Stimulated activated CD4-positive, alpha-beta T cell treated with anti-CD3 and anti-CD28 coated beads, Interleukin-1b, Interleukin-23, amount 100 ng/mL, for 1 hour (primary cell): ENCODE measurements at places on chromosomes 3 and 15.

DNA sequence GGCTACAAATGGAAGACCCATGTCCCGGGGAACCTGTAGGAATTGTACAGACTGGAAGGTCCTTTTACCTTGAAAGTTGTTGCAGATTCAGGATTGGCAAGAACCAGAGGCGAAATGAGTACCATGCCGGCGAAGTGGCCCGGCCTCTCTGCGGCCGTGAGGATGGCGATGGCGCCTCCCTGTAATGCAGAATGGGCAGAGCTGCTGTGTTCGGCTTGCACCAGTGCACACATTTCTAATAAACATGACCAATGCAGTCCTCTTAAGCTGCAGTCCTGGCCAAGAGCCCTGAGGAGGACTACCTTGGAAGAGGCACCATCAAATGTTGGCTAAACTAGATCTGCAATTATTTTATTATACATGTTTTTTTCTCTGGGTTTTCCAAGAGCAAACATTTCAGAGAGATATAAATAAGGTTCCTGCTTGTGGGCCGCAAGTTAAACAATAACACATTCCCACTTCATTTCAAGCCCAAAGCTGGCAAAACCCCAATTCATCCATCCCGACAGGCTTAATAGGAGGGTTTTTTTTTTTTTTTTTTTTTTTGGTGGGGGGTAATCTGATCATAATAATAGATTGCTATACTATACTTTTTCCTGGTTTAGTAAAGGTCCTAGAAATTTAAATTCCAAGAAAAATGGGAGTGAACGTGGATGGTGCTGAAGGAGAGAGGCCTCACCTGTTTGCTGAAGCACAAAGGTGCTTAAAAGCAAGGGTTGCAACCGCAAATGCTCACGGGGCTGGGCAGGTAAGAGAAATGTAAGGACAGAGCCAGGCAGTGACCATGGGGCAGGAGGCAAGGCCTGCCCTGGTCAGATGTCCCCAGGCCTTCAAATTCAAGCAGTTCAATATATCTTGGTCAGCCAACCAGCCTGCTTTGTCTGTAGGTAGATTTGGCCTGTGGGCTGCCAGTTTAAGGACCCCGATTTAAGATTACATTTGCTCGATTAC lies 48.5 kb downstream of the ABTB1 start:
- DNase-seq = no peak

GRCh38 chr3:131218196-131218595 lies 163.4 kb upstream of the NUDT16 start:
- no peak for DNase-seq

DNA sequence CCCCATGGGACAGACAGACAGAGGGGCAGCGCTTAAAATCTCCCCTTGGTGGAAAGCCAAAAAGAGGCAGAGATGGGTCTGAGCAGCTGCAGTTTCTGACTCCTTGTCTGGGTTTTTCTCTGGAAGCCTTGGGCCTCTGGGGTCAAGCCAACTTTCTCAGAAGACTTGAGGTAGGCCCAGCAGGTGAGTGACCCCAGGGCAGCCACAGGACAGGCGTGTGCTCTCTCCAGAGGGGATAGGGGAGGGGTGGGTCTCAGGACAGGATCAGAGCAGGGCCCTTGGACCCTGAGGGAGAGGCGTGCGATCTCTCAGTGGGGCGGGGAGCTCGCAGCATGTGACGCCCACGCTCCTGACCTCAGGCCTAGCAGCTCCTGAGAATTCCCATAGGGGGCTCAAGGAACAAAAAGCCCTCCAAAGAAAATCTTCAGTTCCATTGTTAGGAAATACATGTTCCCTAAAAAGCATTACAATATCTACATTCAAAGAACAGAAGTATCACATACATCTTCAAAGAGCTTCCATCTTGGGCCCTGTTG lies 34.6 kb upstream of the DUSP7 start:
- no peak for DNase-seq

- DNase-seq = no peak
Observed at GRCh38 chr3:52388933-52389332, 56.0 kb downstream of the SEMA3G start.

- no peak for DNase-seq
Observed at GRCh38 chr3:33438284-33438668, 1.9 kb downstream of the UBP1 start.

GRCh38 chr3:64792445-64792844 lies 104.6 kb upstream of the ADAMTS9 start:
- DNase-seq = no peak

GRCh38 chr15:40660686-40661085 lies 34.3 kb upstream of the RAD51 start:
- DNase-seq = no peak

DNA sequence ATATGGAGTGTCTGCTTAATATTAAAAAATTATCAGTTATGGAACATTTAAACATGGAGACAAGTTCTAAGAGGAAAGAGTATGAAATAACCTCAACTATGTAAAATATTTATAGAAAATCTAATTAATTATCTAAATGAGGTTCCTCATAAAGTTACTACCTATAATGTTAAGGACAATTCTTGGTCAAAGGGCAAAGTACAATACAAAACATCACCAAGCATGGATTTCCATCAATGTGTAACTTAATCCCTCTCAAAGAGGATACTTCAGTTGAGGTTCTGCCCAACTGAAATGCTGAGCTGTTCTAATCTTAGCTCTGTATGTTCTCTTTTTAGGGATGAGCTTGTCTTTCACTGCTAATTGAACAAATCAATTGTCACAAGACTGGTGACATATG lies 56.0 kb upstream of the CHRM5 start:
- no peak for DNase-seq

DNA sequence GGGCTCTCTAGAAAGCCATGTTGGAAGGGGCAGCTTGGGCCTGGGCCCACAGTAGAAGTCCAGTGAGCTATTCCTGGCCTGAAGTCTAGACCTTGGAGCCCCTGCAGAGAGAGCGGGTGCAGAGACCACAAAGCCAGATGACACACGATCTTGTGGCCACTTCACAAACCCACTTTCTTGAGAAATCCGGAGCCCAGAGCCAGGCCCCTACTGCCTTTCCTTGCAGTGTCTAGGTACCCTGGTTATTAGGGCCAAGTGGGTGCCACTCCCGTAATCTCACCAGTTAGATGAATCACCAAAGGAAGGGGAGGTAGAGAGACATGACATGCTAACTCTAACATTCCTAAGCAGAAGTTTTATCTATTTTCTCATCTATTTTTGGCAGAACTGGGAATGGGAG lies 72.5 kb upstream of the ADAMTSL3 start:
- no peak for DNase-seq

- DNase-seq = no peak
Observed at GRCh38 chr15:91281947-91282346, 181.9 kb downstream of the SV2B start.

- DNase-seq = no peak
Observed at GRCh38 chr15:99729920-99730319, 3.3 kb downstream of the LYSMD4 start.

GRCh38 chr3:52238193-52238760 lies 681 bp downstream of the TWF2 start:
- DNase-seq = no peak
